ENCODE measurements at places on chromosomes 7 and 10.

GRCh38 chr10:110686949-110687348 lies 42.8 kb downstream of the RBM20 start:
- no peak for DNase-seq

DNA sequence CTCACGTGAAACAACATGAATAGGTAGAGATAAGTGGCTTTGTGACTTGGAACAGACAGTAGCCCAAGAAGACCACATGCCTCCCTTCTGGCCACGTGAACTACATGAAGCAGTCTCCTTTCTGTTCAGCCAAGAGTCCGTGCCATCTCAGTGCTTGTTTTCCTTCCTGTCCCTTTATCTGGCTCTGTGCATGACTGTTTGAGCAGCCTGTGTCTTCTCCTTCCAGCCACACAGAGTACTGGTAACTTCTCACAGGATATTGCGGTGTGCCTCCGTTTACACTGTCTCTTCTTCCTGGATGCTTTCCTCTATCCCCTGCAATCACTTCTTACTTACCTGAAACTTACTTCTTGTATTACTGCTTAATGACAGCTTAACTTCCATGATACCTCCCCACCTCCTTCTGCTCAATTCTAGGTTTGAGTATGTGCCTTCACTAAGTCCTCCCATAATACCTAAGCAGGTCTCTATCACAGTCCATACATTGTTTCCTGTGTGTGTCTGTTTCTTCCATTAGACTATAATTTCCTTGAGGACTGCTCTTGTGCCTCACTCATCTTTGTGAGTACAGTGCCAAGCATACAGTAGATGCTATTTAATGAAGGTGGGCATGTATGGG lies 748.7 kb downstream of the AUTS2 start:
- DNase-seq, result no peak

GRCh38 chr10:131890276-131891195 lies 10.3 kb upstream of the PPP2R2D start:
- no peak for DNase-seq

GRCh38 chr10:128211953-128212727 lies 85.9 kb upstream of the MKI67 start:
- peak; percentile 95 for DNase-seq

- DNase-seq, result no peak
These were observed 146.7 kb upstream of the TMEM196 start for GRCh38 chr7:19920166-19920565.

Measured in GM13976 (cell line).